ENCODE measurements at places on chromosomes 6 and 20.

- no peak overlapping the region for H3K27ac ChIP-seq
- no peaks in the 10 kb centered on the region for H3K36me3 ChIP-seq
- H3K27me3 ChIP-seq: no peaks in the 10 kb centered on the region
- peak; percentile 11 for DNase-seq
- no peak overlapping the region for H3K4me3 ChIP-seq
- H3K4me1 ChIP-seq: no peaks in the 10 kb centered on the region
Observed at GRCh38 chr6:46704562-46704961, 16.9 kb downstream of the TDRD6 start.

- no peaks in the 10 kb centered on the region for H3K36me3 ChIP-seq
- H3K27ac ChIP-seq: no peak overlapping the region
- H3K4me1 ChIP-seq: no peaks in the 10 kb centered on the region
Observed at GRCh38 chr20:40414843-40415615, 274.0 kb downstream of the MAFB start.

DNA sequence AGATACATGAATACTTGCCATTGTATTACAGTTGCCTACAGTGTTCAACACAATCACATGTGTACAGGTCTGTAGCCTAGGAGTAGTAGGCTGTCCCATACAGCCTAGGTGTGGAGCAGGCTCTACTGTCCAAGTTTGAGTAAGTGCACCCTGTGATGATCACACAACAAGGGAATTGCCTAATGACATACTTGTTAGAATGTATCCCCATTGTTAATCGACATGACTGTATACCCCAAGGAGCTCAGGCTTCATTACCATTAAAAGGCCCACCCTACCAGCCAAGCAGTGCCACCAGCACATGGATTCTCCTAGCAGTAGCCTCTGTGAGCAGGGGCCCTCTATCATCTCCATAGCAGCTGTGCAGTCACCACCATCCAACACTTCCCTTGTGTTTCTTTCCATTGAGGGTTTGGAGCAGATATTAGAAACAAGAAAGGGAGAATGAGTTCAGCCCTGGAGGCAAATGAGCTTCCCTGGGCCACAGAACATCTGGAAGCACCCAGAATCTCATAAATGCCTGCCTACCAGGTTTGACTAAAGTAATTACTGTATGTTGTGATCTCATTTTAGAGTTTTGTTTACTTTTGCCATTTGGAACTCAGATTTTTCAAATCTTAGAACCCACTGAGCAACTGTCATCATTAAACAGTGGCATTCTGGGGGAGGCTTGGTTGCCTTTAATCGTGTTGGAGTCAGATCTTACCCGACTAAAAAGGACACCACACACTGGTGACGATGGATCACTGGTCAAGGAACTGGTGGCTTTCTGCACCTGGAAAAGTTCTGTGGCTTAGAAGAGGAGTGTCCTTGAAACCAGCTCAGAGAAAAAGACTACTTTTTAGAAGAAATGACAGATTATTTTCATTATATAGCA is 104.9 kb downstream of the TULP4 start:
- H3K27ac ChIP-seq: no peak overlapping the region
- no peaks in the 10 kb centered on the region for H3K4me1 ChIP-seq
- H3K4me3 ChIP-seq: no peak overlapping the region
- no peak for DNase-seq
- H3K27me3 ChIP-seq: no peaks in the 10 kb centered on the region

DNA sequence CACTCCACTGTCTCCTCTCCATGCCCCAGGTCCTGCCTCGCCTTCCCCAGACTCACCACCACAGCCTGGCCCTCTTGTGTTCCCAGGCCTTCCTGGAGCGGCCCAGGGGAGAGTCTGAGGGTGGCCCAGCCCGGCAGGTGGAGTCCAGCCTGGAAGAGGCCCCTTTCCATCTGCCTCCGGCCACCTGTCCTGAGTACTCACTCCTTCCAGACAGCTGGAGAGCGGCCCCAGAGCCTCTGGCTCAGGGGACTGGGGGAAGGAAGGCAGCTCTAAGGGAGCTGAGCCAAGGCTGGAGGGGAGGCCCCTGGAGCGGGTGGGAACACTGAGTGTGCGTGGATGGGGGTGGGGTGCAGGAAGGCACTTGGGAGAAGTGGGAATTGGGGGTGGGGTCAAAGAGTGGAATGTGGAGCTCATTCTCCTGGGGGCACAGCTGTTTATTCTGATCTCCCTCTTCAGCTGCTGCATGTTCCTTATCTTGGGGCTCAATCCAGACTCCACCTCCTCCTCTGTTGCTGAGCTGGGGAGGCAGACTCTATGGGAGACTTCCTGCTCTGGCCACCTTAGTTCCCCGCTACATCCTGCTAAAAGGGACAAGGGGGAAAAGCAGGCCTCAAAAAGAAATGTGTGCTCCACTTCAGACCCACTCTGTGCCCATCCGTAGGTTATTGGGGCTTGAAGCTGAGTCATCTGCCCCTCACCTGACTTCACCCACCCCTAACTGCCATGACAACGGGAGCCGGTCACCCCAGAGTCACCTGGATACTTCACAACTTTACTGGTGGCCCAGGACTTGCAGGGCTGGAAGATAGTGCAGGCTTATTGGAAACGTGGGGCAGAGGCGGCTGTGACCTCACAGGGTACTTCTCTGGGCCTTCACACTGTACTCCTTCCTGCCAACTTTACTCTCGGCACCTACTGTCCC is 19.5 kb upstream of the TAF8 start:
- no peaks in the 10 kb centered on the region for H3K4me1 ChIP-seq
- H3K27me3 ChIP-seq: no peaks in the 10 kb centered on the region
- H3K4me3 ChIP-seq: no peak overlapping the region

DNA sequence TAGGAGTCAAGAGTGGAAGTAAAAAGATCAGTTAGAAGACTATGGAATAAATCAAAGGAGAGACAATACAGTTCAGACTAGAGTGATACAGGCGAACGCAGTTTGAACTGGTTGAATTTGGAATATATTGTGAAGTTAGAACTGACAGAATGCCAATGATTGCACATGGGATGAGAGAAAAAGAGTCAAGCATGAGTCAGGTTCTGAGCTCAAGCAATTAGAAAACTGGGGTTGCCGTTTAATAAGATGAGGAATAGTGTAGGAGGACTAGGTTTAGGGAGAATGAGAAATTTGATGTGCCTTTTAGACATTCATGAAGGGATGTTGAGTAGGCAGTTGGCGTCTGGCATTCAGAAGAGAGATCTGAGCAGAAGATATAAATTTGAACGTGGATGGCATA is 8.0 kb downstream of the RNF217 start:
- DNase-seq: no peak
- no peaks in the 10 kb centered on the region for H3K27me3 ChIP-seq
- H3K36me3 ChIP-seq: no peaks in the 10 kb centered on the region

DNA sequence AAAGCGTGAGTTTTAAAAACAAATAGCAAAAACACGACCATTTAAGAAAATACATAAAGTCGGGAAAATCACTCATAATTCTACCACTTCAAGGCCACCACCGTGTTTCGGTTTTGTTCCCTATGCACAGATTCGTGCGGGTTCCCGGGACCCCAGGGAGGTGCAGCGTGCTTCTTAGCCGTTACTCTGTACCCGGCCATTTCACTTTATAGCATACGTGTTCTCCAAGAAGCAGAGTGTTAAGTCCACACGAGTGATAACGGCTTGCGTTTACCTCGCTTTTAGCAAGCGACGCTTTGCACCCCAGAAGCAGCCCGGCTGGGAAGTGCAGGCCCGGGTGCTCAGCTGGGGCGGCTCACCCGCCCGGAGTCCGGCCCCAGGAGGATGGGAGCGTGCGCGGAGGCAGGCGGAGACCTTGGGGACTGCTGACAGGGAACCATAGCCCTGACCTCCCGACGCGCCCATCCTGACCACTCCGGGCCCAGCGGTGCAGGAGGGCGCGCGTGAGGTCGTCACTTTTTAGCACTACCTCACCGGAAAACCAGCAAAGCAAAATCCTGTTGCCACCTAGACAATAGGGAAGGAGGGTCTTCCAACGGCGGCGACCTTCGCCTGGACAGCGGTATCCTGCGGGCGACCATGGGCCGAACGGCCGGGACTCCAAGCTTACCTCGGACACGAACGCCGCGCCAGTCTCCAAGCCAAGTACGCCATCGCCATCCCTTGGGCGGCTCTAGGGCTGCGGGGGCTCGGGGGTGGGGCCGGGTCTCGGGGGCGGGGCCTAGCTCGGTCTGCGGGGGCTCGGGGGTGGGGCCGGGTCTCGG is at the start of gene ECI2:
Gene ECI2, minus strand, starts transcription at position 735 of the 824 bp plus-strand sequence. Its CDS starts 15 bp downstream, at position 720.
- H3K4me3 ChIP-seq: peak within 1 kb of the TSS; percentile 78
- peak within 1 kb of the TSS; percentile 83 for H3K27ac ChIP-seq
- H3K4me1 ChIP-seq: peaks cover 8% of the 10 kb centered on the region
- DNase-seq: peak; percentile 67
- H3K36me3 ChIP-seq: peaks cover 9% of the 10 kb centered on the region

- no peaks in the 10 kb centered on the region for H3K27me3 ChIP-seq
- no peak for DNase-seq
- no peak overlapping the region for H3K4me3 ChIP-seq
- no peak overlapping the region for H3K27ac ChIP-seq
Observed at GRCh38 chr20:5469111-5469510, 152.4 kb upstream of the PROKR2 start.

GRCh38 chr20:31717478-31718201 is 5.0 kb downstream of the BCL2L1 start:
- peak overlapping the region; percentile 34 for H3K4me3 ChIP-seq
- no peak for DNase-seq
- peaks cover 50% of the 10 kb centered on the region for H3K4me1 ChIP-seq
- no peaks in the 10 kb centered on the region for H3K27me3 ChIP-seq
- H3K27ac ChIP-seq: peak overlapping the region; percentile 71
- H3K36me3 ChIP-seq: peaks cover 4% of the 10 kb centered on the region

DNA sequence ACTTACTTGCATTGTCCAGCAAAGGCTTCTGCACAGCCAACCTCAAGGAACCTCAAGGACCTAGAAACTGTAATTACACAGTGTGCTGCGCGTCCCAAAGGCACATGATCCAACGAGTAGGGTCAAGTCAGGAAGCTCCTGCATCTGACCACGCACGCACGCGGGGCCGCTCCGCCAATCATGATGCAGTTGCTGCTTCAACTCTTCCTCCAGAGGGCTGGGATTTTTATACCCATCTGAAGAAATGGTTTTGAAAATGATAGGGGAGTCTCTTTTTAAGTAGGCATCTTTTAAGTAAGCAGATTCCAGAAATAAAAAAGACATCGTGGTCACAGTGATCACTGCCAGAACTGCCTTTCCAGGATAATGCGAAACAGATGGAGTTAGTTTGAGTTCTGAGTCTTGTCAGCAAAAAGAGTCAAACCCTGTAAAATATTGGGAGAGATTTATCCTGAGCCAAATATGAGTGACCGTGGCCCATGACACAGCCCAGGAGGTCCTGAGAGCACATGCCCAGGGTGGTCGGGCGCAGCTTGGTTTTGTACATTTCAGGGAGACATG is 34.0 kb downstream of the KIF25 start:
- no peaks in the 10 kb centered on the region for H3K36me3 ChIP-seq
- peaks cover 5% of the 10 kb centered on the region for H3K4me1 ChIP-seq
- no peaks in the 10 kb centered on the region for H3K27me3 ChIP-seq

- DNase-seq: peak; percentile 61
- no peaks in the 10 kb centered on the region for H3K4me1 ChIP-seq
- no peak overlapping the region for H3K27ac ChIP-seq
- no peaks in the 10 kb centered on the region for H3K36me3 ChIP-seq
- no peaks in the 10 kb centered on the region for H3K27me3 ChIP-seq
- no peak overlapping the region for H3K4me3 ChIP-seq
Observed at GRCh38 chr6:8080362-8081151, 16.4 kb upstream of the BLOC1S5 start.

GRCh38 chr6:55100686-55101085 is 73.6 kb upstream of the HCRTR2 start:
- DNase-seq: no peak
- no peaks in the 10 kb centered on the region for H3K27me3 ChIP-seq
- no peak overlapping the region for H3K4me3 ChIP-seq
- no peaks in the 10 kb centered on the region for H3K4me1 ChIP-seq
- no peak overlapping the region for H3K27ac ChIP-seq

DNA sequence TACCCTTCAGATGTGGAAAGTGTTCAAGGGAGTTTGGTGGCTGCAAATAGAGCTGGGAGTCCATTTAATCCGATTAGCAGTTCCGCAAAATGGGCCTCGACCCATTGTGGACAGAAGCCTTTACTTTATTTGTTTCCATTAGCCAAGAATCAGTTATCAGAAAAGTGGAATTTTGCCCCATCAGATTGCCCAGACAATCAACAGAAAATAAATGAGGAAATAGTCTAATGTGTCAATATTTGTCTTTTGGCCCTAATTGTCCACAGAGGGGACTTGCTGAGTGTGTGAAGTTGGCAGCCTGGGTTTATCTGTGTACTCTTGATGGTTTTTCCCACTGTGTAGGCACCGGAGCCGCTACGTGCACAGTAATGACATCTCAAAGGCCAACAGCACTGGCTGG is 134.3 kb downstream of the LINC00237 start:
- no peak for DNase-seq
- H3K36me3 ChIP-seq: no peaks in the 10 kb centered on the region
- H3K4me1 ChIP-seq: no peaks in the 10 kb centered on the region
- H3K4me3 ChIP-seq: no peak overlapping the region
- no peak overlapping the region for H3K27ac ChIP-seq
- no peaks in the 10 kb centered on the region for H3K27me3 ChIP-seq

DNA sequence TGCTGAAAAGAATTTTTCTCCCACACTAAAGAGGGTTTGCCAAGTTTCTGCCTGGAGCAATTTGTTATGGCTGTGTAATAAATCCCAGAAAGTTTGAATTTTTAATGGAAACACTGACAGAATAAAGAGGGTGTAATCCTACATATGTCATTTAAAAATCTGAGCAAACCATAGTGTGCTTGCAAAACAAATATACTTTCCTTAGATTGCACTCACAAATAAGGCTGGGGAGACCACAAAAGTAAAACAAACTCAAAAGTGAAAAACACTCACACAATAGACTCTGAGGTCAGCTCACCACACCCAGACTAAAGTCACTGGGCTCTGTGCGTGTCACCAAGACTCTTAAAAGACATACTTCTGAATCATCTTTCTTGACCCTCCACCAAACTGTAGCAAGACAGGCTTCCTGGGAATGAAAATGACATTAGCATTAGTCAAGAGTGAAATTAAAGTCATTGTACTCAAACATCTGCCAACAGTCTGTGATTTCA is 4.8 kb upstream of the ATXN1 start:
- peaks cover 3% of the 10 kb centered on the region for H3K36me3 ChIP-seq
- H3K4me1 ChIP-seq: peaks cover 6% of the 10 kb centered on the region
- H3K27ac ChIP-seq: no peak overlapping the region

- DNase-seq: peak; percentile 82
- H3K36me3 ChIP-seq: no peaks in the 10 kb centered on the region
- H3K4me3 ChIP-seq: no peak overlapping the region
- no peak overlapping the region for H3K27ac ChIP-seq
Observed at GRCh38 chr6:136435101-136435500, 115.1 kb downstream of the MAP7 start.

DNA sequence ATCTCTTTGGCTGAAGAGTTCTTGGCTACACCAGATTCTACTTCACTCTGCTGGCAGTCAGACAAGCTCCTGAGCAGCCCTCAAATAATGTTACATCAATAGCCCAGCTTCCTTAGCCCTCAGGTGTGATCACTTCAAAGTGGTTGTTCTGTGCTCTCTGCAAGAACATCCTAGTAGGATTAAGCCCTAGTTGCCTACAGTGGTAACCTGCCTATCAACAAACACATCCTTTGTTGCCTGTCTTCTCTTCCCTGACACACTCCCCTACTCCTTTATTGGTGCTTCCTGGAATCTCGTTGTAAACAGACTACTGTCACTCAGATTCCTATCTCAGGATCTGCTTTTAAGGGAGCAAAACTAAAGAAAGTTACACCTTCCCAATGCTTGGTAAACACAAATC is 45.1 kb upstream of the TASP1 start:
- peaks cover 6% of the 10 kb centered on the region for H3K27me3 ChIP-seq
- no peaks in the 10 kb centered on the region for H3K36me3 ChIP-seq
- no peak overlapping the region for H3K27ac ChIP-seq
- no peaks in the 10 kb centered on the region for H3K4me1 ChIP-seq

All from small intestine (tissue), 16 donors.